ENCODE measurements at places on chromosomes 3 and 15.

DNA sequence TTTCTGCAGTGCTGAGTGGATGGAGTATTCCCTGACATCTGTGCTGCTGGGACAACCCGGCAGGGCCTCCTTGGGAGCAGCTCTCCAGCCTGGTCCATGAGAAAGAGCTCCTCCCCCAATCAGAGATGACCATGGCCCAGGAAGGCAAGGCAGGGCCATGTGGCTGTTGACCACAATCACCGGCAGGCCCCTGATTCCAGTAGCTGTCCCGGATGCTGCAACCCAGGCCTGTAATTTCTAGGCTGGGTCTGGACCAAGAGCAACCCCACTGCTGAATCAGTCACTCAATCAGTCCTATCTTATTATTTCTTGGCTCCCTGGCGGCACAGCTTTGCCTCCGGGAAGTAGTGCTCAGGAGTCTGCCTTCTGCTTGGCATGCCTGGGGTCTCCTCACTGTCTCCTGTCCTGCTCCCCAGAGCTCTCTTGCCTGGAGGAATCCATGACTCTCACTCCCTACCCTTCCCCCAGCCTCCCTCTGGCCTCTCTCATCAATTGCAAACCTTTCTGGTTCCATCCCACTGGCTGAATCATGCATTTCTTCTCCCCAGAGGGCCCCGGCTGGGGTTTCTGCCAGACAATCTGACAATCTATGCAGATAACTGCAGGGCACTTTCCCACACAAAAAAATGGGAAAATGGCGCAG is 32.6 kb upstream of the ITGA11 start:
- no peak for DNase-seq

DNA sequence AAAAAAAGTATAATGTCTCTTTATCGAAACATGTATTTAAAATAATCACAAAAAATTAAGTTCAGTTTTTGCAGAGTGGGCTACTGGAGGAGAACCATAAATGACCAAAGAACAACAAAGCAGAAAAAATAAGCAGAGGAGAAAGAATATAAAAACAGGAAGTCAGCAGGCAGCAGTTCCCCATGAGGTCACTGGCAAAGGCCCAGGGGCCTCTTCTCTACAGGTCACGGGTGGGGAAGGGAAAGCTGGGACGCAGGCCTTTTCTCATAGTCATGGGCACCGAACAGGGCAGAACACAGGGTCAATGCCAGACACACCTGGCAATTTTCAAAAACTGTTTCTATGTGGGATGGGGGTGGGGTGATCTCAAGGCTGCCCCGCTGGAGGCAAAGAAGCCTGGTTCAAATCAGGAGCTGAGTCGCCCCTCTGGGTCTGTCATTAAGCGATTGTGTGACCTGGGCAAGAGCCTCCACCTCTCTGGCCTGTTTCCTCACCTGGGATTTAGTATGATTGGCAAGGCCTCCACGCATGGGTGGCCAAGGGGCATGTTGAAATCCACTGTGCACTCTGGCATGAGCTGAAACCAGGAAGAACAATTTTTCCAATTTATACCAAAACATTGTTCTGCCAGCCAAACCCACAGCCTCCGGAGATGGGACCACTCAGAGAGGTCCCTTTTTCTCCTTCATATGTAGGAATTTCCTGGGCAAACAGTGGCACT is 43.8 kb upstream of the UACA start:
- DNase-seq: no peak

DNA sequence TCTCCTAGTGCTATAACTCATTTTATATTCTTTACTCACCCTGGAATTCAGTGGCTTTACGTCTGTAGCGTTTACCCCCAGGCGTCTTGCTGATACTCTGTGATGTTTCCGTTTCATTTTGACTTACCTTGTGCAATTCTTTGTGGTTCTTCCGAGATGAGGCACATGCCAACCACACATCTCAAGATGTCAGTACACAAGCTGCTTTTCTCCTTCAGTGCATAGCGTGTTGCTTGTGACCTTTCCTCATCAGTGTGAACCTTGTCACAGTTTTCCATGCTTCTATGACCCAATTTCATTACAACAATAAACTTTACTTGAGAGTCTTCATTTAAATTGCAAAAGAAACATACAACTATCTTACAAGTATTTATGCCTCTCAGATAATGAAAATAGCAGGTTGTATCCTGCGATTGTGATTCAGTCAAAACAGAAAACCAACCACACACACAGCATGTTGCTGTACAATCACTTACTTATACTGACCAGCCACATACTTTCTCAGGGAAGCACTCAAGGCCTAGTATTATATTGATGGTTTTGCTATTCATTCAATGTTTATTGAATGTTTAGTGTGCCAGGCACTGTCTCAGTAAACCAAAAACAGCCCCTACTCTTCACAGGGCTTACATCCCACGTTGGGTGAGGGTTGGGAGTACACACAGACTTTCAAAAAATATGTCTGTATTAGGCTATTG is 4.6 kb upstream of the TBL1XR1 start:
- DNase-seq: no peak

GRCh38 chr3:12586403-12586802 is 29.5 kb downstream of the MKRN2 start:
- DNase-seq: no peak

- DNase-seq: no peak
These were observed 525.8 kb upstream of the PROK2 start for GRCh38 chr3:72310419-72311380.

DNA sequence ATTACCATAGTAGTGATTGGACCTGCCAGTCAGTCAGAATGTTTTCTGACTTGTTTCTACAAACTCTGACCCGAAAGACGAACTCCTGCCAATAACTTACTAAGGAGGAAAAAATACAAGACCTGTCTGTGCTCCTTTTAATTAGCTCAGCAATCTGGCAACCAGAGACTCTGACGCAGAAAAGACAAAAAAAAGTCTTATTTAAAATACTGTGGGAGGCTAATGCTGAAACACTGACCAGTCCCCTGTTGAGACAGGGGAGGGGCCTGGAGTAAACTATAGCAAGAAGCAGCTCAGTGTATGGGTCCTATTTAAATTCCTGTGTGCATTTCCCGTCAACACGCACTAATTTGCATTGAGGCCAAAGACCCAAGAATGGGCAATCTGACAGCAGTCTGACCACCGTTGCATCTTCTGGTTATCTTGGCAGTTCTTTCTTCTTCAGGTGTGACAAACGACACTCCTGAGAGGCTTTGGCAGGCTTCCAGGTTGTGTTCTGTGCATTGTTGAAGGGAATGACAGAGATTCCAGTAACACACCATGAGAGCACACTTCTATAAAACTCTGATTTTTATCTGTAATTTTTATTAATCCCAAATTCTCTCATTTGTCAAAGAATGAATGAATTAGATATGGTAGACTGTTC is 1114.3 kb downstream of the IGSF11 start:
- DNase-seq: no peak

- no peak for DNase-seq
These were observed 38.5 kb upstream of the LIPC start for GRCh38 chr15:58393241-58393662.

- no peak for DNase-seq
These were observed 89.2 kb upstream of the MEF2A start for GRCh38 chr15:99476413-99477222.

DNA sequence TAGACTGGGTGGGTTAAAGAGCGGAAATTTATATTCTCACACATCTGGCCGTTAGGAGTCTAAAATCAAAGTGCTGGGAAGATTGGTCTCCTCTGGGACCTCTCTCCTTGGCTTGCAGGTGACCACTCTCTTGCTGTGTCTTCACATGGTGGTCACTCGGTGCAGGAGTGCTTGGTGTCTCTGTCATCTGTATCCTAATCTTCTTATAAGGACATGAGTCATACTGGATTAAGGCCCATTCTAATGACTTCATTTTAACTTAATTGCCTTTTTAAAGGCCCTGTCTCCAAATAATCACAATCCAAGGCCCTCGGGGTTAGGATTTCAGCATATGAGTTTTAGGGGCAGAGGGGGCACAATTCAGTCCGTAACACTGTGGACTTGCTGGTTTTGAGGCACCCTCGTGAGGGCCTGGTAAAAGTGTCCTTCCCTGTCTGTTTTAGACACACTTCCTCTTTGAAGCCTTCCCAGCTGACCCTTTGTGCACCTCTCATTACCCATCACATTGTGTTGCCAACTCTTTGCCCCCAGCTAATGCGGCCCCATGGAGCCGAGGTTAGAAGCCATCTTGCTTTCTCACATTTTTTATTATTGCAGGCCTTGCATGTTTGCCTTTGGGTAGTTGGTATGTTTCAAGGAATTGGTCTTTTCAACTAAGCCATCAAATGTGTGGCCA is 3.2 kb downstream of the XYLB start:
- no peak for DNase-seq

GRCh38 chr15:39497759-39498565 is 82.9 kb upstream of the THBS1 start:
- no peak for DNase-seq

DNA sequence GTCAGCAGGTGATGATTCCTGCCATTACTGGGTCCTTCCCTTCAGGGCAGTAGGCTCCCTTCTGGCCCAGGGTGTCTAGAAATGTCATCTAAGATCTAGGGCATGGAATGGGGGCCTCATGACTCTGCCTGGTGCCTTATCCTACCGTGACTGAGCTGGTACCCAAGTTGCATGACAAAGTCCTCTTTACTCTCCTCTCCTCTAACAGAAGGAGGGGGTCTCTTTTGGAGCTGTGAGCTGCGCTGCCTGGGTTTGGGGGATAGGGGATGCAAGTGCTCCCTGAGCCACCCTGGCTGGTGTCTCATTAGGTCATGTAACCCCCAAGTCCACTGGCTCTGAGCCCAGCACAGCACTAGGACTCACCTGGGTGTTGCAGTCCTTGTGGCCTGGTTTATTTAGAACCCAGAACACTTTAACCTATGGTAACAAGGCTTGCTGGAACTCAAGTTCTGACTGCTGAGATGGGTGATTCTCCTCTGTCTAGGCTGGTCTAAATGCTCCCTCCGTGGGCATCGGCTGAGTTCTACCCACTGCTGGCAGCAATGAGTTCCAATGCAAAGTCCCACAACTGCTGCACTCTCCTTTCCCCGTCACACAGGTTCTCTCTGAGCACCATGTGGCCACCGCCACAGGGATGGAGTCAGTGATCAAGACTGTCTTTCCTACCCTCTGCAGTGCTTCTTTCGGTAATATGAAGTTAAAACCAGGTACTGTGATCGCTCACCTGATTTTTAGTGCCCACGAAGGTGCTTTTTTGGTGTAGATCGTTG is 34.0 kb downstream of the XXYLT1 start:
- DNase-seq: no peak

GRCh38 chr3:146493221-146493620 is 23.9 kb upstream of the PLSCR2 start:
- DNase-seq: no peak

- DNase-seq: no peak
These were observed 47.1 kb upstream of the AKAP13 start for GRCh38 chr15:85333132-85333831.

GRCh38 chr3:29771602-29772001 is 490.7 kb downstream of the RBMS3 start:
- DNase-seq: no peak

DNA sequence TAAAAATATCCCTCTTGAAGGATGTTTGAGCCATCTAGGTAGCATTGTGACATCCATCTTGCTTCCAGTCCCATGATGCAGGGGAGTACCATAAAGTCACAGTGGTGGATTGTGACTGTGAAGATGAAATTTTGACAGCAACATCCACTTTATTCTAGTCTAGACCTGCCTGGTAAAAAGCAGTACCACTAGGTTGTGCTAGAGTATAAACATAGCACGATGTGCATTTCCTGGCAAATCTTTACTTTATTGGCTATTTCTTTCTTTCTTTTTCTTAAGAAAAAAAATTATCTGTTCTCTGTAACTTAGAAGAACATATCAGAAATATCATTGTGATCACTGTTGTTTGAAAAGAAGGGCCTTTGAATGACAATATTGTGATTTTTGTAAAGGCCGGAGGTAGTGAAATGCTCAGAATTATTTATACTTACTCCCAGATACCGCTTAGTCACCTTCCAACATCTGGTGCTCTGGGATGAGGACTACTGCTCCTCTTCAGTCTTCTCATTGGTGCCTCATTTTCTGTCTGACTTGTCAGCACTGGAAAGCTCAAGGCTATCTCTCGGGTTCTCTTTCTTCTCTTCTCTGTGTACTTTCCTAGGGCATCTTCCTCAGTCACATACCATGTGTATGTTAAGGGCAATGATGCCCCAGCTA is 35.6 kb downstream of the AGBL1 start:
- no peak for DNase-seq

DNA sequence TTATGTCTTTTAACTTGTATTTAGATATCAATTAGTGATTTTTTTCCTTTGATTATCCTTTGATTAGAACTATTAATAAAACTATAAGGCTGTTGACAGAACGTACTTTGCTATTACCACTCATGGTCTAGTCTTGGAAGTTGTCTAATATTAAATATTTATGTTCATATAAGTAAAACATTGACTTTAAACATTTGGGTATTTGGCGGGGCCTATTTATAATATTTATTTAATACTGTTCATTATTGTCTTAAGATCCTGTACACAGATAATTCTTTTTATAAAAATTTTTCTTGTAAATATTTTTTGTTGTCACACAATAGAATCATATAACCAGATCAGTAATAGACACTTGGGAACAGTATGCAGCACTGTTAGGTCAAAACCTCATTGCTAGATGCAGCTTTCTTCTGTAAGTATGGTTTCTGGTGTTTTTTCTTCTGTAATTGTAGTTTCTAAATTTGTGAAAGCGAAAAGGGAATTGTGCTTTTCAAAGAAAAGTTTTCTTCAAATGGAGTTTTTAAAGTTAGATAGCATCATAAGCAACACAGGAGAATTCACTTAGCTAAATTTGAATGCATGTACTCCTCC is 93.4 kb downstream of the FNDC3B start:
- DNase-seq: no peak

- DNase-seq: no peak
These were observed 8.6 kb downstream of the WDR73 start for GRCh38 chr15:84645496-84645895.

GRCh38 chr15:98412852-98413251 is 235.5 kb upstream of the IGF1R start:
- no peak for DNase-seq

DNA sequence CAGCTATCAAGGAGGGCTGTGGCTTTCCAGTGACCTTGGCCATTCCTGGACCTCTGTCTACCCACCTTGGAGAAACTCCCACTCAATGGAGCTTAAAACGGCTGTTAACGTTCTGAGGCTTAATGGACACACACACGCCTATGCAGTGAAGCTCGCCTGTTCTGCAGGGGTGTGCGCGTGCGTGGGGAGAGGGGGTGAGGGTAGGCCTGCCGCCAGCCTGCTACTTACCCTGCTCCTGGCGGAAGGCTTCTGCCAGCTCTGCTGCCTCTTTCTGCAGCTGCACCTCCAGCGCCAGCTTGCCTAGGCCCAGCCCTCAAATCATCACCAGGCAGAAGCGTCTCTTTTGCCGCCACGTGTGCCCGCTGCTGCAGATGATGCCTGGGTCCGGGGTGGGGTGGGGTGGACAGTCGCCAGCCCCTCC is 23.2 kb upstream of the PARL start:
- no peak for DNase-seq

- DNase-seq: no peak
These were observed 36.2 kb downstream of the PFN2 start for GRCh38 chr3:149934524-149934923.

- DNase-seq: no peak
These were observed 17.8 kb downstream of the TF start for GRCh38 chr3:133763797-133764683.

Data from stimulated activated CD8-positive, alpha-beta memory T cell treated with anti-CD3 and anti-CD28 coated beads, Interleukin-15, amount 100 ng/mL, for 1 hour (primary cell).